ENCODE measurements at places on chromosomes 13 and 19.
A peak's percentile ranks its signal among the peaks of the same experiment; 100 is the strongest.

- DNase-seq, result peak; percentile 74
Observed at GRCh38 chr19:39474139-39474620, 6.5 kb upstream of the TIMM50 start.

GRCh38 chr19:41796901-41797300, 514 bp downstream of the CEACAM3 start:
- no peak for DNase-seq

DNA sequence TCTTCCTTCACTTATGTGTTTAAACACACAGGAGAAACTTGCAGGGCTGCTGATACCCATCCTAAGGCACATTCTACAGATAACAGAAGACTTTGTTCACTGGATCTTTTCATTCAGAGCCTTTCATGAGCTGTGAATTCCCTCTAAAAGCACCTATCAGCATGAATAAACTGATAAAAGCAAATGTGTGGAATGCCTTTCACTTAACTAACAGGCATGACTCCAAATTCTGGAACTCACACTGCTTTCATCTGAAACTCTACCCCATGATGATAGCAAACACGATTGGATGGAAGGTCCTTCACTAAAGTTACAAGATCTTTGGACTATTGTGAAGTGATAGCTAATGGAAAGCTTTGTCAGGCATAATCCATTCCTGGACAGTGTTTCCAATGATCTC, 457.3 kb downstream of the EFNB2 start:
- DNase-seq, result no peak

GRCh38 chr19:16198370-16198651, 600 bp downstream of the AP1M1 start:
- DNase-seq, result no peak

GRCh38 chr19:57105976-57106721, 13.6 kb upstream of the USP29 start:
- no peak for DNase-seq

DNA sequence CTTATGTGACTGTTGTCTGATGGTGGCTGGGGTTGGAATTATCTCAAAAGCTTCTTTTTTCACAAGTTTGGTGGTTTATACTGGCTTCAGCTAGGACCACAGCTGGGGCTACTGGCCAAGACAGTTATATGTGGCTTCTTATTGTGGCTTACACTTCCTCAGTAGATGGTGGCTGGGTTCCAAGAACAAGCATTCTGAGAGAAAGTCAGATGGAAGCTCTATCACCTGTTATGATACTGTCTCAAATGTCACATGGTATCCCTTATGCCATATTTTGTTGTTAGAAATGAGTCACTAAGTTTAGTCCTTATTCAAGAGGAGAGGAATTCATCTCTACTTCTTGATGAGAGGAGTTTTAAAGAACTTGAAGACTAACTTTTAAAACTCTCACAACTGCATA, 41.6 kb downstream of the NDFIP2 start:
- DNase-seq, result peak; percentile 90

DNA sequence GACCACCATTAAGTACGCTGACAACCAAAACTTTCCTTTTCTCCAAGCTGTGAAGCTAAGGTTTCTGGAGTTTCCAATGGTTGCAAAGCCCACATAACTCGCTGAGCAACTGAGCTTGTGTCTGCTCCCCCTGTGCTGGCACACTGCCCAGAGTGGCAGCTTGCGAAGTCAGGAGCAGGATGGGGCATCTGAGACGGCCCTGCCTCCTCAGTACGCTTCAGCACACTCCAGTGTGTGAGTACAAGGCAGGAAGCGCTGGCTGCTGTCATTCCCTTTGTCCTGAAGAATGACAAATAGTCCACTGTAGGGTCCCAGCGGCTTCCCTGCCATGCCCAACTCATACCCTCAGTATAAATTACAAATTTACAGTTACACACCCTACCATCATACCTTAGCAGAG, 51.5 kb downstream of the SKA3 start:
- DNase-seq, result no peak

DNA sequence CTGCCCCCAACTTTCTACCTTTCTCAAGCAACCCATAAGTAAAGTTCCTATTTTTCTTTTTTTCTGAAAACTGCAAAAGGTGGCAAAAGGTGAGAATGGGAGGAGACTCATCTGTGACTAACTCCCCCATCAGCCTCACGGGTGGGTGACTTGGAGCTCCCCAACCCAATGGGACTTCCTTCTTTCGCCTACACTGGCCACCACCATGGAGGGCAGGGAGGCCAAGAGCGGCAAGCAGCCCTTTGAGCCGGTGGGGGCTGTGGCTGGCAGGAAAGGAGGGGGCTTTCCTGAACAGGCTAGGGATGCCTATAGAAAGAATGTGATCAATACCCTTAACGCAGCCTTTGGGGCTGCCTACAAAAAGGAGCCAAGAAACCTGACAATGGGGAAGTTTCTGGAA, 16.5 kb downstream of the IRS2 start:
- no peak for DNase-seq

- DNase-seq, result peak; percentile 63
Observed at GRCh38 chr19:2171349-2172145, 7.8 kb downstream of the DOT1L start.

DNA sequence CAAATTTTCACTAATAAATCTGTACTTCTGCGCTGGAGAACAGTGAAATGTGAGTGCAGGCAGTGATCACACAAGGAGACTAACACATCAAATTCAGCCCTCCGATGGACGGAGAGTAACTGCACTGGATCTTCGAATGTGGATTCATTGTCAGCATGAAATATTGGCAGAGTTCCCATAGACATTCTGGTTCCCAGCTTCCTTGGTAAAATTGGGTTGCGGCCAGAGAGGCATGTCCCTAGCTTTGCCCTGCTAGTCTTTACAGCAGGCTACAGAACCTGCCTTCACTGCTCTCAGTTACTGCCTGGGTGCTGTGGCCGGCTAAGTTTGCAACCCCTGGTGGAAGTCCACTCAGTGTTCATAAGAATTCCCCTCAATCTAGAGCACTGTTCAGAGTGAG, 32.3 kb upstream of the UQCRFS1 start:
- DNase-seq, result no peak

GRCh38 chr19:45476304-45476703, 8.5 kb downstream of the FOSB start:
- no peak for DNase-seq

DNA sequence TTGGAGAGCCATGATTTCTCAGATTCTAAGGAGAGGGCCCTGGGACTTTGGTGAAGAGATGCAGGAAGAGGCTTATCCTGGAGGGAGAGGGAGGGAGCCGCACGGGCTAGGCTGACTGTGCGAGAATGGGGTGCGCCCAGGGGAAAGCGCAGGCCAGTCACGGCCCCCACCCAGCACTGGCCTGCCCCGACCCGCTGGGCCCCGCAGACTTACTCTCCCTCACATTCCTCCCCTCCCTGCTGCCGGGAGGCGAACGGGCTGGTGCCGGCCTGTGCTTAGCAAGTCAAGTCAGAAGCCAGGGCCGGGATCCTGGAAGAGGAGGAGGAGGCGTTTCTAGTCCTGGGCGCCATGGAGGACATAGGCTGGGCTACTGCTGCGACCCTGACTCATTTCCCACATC, 120.0 kb downstream of the CRYL1 start:
- DNase-seq, result no peak

DNA sequence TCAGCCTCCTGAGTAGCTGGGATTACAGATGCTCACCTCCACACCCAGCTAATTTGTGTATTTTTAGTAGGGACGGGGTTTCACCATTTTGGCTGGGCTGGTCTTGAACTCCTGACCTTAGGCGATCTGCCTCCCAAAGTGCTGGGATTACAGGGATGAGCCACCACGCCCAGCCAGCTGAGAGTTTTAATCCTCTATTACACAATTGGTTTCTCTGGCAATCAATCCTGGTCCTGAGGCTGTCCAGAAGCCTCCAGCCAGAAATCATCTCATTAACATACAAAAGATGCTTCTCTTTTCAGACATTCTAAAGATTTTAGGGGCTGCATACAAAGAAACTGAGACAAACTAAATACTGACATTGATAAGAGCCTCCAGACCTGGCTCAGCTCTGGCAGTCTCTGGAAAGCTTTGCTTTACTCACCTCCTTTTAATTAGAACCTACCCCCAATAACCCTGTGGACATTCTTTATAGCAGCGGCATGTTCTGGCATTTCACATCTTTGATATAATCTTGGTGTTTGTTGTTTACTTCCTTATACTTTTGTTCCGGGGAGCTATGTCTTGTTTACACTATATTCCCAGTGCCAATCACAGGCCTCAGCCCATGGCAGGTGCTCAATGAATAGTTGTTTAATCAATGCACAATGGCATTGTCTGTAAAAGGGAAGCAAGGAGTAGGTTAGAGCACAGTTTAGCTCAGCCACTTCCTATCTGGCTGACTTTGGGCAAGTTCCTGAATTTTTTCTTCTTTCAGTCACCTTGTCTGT, 4.1 kb upstream of the ZNF724 start:
- no peak for DNase-seq

- no peak for DNase-seq
Observed at GRCh38 chr13:68976287-68976686, 1131.3 kb upstream of the ATXN8OS start.

GRCh38 chr19:10478903-10479384, 24.2 kb downstream of the KEAP1 start:
- DNase-seq, result peak; percentile 89

DNA sequence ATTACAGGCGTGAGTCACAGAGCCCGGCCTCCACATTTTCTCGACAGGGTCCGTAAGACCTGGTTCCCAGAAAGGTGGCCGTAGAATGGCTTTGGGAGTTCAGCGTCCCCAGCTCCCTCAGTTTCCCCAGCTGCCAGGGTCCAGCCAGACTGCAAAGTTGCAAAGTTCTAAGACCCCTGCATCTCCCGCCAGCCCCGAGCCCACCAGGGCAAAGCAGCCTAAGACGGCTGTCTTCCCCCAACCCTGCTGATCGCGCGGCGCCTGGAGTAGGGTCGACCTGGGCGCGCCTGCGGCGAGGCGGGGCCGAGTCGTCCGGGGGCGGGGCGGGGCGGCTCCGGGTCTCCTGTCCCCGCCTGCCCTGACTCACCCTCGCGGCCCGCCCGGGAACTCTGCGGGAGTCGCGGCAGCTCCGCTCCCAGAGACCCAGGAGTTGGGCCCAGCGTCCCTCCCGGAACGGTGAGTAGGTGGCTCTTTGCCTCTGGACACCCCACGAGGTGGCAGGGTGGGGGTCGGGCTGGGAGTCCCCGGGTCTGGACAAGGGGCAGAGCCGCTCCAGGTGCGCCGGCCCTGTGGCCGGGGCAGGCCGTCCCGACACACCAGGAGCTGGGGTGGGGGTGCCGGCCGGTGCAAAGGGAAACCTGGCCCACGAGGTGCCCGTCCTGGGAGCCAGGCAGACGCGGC, at the start of gene LRRC8E:
TSS of gene LRRC8E (plus strand) at position 366 of the 681 bp plus-strand sequence. CDS start 7,094 bp downstream, outside the sequence.
- DNase-seq, result peak; percentile 35

- no peak for DNase-seq
Observed at GRCh38 chr19:291561-292280, 518 bp upstream of the PLPP2 start.

DNA sequence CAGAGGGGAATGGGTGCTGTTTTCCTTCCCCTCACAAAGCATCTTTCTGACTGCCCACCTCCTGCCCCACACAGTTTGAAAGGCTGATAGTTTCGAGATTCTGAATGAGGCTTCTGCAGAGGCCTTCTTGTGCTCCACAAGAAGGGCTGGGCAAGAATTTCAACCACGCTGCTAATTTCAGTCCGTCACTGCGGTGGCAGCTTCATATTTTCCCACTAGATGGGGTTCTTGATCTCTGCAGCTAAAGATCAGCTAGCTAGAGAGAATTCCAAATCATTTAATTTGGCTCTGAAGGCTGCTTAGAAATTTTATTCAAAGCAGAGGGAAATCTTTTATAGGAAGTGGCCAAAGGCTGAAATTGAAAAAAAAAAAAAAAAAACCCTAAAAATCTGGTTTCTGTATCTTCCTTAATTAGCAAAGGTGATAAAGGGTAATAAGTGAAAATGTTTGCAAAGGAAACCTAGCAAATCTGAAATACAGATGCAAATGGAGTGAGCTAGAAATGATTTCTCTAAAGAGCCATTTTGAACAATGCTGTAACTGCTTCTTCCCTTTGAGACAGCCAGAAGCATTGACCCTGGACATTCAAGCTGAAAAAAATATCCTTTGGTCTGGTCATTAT, 38.0 kb upstream of the C13orf42 start:
- DNase-seq, result no peak

- DNase-seq, result no peak
Observed at GRCh38 chr13:40652588-40652940, 13.9 kb downstream of the FOXO1 start.

DNA sequence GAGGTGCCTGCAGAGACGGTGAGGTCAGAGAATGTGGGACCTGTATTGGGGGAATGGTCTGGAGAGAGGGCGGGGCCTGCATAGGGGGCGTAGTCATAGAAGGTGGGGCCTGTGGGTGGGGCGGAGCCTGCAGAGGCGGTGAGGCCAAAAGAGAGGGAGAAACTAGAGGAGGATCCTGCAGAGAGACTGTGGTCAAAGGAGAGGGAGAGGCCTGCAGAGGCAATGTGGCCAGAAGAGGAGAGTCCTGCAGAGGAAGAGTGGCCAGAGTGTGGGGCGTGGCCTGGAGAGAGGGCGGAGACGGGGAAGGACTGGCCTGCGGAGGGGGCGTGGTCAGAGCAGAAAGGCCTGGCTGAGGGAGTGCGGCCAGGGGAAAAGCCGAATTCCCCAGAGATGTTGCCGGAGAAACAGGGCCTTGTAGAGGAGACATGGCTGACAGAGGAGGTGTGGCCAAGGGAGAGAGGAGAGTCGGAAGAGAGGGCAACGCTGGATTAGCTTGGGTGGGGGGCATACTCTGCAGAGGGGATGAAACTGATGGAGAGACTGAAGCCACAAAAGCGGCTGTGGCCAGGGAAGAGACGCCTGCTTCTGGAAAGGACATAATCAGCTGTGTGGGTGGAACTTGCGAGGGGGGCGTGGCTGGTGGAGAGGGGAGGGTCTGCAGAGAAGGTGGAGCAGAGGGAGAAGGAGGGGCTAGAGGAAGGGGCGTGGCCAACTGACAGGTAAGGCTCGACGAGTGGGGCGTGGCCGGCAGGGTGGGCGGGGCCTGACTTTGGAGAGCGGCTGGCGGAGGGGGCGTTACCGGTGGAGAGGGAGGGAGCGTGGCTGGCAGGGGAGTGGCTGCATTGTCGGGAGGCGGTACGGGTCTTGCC, 2.5 kb downstream of the PRR36 start:
- DNase-seq, result peak; percentile 86

DNA sequence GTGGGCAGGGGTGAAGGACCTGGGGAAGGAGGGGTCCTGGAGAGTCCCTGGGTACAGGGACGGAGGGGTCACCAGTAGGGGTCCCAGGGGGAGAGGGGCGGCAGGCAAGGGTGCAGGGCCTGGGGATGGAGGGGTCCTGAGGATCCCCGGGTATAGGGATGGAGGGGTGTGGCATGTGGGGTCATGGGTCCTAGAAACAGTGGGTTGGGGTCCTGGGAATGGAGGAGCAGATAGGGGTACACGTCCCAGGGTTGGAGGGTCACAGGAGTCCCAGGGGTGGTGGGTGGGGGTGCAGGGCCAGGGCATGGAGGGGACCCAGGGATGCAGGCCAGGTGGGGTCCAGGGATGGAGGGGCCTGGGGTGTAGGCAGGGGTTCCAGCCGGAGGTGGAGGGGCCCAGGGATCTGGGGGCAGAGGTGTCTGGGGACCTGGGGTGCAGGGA, 1.4 kb downstream of the BTBD2 start:
- no peak for DNase-seq

DNA sequence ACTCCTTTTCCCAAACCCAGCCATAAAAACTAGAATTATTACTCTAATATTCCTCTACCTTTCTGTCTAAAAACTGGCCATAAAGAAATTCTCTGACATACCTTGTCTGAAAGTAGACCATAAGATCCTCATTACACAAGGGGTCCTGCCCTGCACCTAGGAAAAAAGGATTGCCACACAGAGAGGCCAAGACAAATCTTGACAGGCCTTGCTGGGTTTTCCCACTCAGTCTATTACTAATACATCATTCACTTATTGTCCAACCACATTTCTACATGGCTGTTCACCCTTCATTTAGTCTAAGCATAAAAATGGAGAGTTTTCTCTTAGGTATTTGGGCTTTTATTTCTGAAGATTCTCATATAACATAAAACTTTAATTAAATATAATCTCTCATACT, 319.8 kb downstream of the PCDH20 start:
- no peak for DNase-seq
